Activated CD8-positive, alpha-beta memory T cell treated with anti-CD3 and anti-CD28 coated beads for 1 hour (primary cell): ENCODE measurements at places on chromosomes 7 and 10.

DNA sequence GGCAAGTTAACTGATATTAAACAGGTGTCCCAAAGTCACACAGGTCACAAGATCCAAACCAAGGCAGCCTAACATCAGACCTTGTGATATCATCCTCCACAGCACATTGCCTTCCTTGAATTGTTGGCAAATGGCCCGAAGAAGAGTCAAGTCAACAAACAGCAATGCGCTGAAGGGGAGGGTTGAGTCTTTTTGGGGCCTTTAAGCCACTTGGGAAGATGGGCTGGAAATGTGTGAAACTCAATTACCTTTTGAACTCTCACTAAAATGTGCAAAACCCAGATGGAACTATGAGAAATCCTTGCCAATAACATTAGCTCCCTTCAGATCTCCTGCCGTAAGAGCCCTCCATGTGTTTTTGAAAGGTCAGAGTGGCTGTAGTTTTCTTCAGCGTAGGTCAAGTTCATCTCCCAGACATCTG is 47.9 kb upstream of the STK17A start:
- no peak for DNase-seq

GRCh38 chr10:15069230-15069629 is 19.3 kb downstream of the ACBD7 start:
- no peak for DNase-seq

DNA sequence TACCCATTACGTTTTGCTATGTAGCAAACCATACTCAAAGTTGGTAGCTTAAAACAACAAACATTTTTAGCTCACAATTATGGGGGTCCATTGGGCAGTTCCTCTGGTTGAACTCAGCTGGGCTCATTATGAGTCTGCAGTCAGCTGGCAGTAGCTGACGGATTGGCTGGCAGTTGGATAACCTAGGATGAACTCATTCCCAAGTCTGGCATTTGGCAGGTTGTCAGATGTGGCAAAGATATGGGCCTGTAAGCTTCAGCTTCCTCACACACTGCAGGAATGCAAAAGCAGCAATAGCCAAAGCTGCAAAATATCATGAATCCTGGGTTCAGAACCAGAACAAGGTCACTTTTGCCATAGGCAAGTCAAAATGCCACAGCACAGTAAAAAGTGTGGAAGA is 412.2 kb upstream of the SORCS1 start:
- no peak for DNase-seq

DNA sequence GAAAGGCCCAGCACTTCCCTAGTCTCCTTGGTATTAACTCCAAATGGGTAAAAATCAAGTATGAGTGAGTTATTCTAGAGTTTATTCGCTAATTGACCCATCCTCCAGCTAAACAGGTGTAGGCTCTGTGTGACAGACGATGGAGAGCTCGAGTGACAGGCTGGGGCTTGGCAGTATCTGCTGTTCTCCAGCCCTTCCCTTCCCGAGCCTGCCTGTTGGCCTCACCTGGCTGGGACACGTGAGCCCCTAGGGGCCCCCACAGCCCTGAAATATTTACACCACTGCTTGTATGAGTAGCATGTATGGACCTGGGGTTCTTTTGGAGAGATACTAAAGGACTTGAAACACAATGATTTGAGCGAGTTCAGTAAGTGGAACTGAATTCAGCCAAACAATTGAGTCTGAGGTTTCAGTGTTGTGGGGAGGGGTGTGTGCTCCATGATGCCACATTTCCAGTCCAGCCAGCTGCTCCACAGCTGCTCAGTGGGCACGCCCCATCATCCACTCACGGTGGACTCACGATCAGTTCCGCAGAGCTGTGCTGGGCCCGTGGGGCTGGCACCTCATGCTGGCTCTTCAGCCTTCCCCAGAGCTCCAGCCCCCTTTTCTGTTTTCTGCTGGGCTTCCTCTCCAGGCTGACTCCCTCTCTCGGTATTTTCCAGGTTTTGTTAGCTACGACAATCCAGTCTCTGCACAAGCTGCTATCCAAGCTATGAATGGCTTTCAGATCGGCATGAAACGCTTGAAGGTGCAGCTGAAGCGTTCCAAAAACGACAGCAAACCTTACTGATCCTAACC is 283.0 kb downstream of the USP6NL start:
- DNase-seq, result no peak

- DNase-seq, result no peak
Observed at GRCh38 chr10:9898633-9899395, 1118.9 kb upstream of the CELF2 start.

DNA sequence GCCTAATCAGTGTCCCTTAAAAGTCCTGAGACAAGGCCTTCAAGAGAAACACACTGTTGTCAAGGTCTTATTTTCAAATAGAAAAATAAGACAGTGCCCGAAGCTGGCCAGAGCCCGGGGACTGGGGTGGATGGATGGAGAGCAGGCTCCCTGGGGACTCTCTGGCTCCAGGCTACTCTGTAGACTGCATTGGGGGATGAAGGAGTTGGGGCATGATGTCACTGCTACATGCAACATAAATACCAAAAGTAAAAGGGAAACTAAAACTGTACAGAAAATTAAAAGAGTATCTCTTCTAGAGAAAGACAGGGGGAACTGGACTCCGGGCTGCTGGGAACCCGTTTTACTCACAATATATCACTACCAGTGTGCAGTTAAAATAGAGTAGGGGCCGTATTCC is 629.8 kb downstream of the KCNMA1 start:
- DNase-seq, result no peak
